ENCODE measurements at places on chromosomes 6 and 20.

- DNase-seq = no peak
Observed at GRCh38 chr6:133608620-133609019, 280.3 kb upstream of the TCF21 start.

- no peak for DNase-seq
Observed at GRCh38 chr6:5471637-5472398, 210.5 kb downstream of the FARS2 start.

DNA sequence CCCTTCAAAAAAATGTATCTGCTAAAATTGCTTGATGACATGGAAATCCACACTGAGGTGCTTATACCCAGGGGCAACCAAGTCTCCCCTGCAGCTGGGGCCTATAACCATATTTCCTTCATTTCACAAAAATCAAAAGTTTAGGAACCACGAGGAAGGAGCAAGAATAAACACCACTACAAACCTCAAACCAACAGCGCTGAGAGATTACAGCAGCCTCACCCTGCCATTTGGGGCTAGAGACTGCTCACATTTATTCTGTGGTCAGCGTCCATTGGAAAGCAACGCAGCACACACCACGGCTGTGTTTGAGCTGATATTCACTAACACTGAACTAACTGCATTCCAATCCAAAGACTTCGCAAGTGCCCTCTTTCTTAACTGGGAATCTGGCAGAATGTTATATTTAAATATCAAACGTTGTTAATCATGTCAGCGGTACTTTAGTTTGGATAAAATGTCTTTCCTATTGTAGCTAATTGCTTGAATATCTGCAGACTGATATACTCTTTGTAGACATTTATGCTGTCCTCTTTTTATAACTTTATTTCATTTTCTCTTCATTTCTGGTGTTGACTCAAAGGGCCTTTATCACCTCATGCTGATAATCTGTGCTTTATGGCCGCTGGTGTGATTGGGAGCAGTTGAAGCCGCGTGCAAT, 94.6 kb downstream of the FOXA2 start:
- DNase-seq = no peak

- DNase-seq = no peak
Observed at GRCh38 chr6:40672087-40672486, 84.9 kb upstream of the LRFN2 start.

GRCh38 chr20:57620999-57621398, 773 bp upstream of the ZBP1 start:
- DNase-seq = no peak

- no peak for DNase-seq
Observed at GRCh38 chr6:70130865-70131264, 172.0 kb downstream of the COL9A1 start.

- DNase-seq = no peak
Observed at GRCh38 chr6:131013495-131013894, 49.5 kb downstream of the EPB41L2 start.

GRCh38 chr6:11712760-11713159, 65.8 kb downstream of the ADTRP start:
- no peak for DNase-seq

GRCh38 chr20:54054516-54054915, 15.9 kb downstream of the BCAS1 start:
- DNase-seq = no peak

DNA sequence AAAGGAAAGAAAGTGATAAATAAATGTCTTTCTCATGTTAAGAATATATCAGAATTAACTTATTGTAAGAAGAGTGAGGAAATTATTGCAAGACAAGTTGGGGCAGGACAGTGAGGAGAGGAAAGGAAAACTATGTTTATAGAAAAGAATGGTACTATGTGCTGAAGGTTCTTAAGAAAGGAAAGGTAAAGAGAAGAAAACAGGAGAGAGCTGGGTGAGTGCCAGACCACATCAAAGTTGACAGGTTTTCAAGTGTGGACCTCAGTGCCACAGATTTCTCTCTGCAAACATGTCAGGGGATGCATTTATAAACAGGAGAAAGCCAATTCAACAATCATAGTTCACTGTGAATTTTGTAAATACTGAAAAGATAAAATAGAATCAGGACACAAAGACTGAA, 439.2 kb downstream of the PKHD1 start:
- DNase-seq = no peak

- DNase-seq = no peak
Observed at GRCh38 chr6:25694366-25694765, 42.4 kb downstream of the SCGN start.

DNA sequence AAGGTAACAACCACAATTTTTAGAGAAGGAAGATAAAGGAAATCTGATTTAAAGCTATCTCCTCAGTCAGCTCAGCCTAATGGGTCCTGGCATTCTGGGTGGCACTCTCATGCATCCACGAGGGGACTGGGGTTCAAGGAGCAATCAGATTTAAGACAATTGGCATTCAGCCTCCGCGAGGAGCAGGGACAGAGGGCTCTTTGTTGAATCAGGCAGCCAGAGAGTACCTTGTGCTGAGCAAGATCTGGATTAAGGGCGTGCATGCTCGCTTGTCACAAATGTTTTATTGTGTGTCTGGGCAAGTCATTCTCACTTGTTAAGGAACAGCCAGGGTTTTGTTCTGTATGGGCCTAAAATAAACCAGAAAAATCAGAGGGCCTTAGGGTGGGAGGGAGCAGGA, 475.3 kb upstream of the NRSN1 start:
- DNase-seq = no peak

- no peak for DNase-seq
Observed at GRCh38 chr20:45052698-45053429, 48.1 kb downstream of the KCNS1 start.

DNA sequence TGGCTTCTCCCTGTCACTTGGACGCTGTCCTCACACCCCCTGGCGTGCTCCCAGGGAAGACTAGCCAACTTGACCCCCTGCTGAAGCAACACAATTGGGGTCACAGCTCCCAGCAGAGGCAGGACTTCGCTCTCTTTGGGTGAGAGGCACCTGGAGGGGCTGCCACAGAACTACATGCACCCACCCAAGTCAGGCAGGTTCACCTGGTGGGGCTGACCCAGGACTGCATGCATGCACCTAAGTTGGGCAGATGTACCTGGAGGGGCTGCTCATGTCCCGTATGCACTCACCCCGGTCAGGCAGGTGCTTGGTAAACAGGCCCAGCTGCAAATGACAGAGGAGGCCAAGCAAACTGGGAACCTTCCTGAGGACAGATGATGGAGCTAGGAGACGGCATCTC, 154.3 kb upstream of the RPS6KA2 start:
- DNase-seq = peak; percentile 25

- no peak for DNase-seq
Observed at GRCh38 chr20:11287126-11287525, 613.3 kb upstream of the JAG1 start.

DNA sequence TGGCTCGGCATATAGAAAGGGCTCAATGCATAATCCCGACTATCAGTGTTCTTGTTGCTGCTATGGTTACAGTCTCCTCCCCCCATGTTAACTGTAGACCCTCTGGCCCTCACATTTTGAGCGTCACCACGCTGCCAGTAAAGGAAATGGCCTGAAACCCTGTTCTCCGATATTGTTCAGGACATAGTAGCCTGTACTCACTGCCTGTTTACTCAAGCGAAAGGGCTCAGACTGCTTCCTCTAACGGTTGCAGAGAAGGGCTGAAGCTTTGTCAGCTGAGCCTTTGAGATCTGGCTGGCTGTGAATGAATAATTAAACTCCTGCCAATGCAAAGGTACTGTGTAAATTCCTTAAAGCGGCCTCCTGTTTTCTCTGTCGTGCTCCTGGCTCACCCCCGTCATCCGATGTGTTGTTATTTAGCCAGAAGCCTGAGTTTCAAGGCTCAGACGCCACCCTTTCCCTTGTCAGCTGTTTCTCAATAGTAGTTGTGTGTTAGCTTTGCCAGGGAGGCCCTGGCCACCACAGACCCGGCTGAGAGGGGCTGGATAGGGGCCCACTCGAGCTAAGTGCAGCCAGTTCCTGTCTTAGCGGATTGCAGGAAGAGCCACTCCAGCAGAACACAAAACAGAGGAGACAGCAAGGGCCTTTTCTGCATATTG, 31.2 kb upstream of the RALGAPA2 start:
- DNase-seq = peak; percentile 42

DNA sequence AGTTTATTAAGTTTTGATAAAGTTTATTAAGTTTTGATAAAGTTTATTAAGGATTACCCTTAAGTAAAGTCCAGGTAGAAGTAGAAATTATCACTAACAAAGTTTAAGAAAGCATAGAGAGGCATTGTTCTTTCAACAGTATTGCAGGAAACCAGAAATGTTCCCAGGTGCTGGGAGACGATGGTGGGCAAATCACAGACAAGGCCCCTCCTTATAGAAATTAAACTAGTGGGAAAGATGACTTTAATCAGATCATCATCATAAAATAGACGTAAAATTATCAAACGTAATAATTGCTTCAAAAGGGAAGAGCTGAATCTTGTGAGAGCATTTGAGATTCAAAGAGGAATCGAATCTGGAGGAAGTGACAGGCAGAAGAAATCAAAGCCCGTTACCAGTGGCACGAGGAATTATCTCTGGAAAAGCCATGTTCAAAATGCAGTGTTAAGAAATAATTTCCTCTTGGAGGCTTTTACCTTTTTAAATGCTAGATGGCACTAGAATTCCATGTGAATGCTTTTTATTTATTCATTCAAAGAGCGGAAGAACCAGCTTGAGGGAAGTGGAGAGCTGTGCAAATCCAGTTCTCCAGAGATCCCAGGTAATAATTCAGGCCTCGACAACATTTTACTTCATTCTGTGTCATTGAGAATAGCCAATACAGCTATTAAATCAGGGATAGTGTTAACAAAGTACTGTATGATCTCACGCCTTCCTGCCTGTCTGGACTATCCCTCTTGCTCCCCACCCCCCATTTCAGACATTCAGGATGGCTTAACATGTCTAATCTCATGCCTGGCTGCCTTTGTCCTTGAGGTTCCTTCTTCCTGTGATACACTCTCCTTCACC, 1.0 kb upstream of the APMAP start:
- DNase-seq = no peak

DNA sequence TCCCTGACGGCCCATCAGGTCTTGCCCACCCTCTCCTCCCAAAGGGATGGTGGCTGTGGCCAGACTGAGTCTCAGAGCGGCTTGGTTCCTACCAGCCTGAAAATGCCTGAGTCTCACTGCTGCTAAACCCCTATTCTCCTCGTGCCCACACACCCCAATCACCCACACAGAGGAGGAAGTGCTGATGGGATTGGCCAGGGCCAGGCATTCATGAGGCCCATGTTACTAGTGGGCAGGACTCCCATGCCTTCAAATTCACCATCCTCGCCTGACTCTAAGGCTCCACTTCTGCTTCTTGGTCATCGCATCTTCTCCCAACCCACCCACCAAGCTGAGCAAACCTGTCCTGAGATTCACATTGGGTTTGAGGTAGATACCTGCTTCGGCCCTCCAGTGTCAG, 80.1 kb upstream of the CST7 start:
- DNase-seq = no peak

DNA sequence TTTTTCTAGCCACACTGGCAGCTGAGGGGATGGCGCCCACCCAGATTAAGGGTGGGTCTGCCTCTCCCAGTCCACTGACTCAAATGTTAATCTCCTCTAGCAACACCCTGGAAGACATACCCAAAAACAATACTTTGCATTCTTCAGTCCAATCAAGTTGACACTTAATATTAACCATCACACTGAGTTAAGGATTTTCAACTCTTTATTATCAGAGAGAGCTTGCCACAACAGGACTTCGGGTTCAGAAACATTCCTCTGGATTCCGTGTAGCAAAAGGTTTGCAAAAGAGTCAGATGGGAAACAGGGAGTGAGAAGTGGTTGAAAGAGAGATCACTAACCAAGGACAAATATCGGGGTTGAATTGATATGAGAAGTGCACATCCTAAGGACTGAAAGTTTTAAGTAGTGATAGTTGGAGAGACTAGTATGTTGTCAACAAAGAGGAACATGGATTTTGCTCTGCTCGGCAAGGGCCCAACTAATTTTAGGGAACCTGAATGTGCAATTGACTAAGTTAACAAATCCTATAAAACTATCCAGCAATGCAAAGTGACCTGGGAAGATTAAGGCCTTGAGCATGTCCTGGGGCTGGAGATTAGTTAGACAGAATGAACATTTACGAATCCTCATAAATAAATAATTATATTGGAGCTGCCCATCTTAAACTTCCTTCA, 137.0 kb upstream of the TENT5A start:
- no peak for DNase-seq

GRCh38 chr6:129444683-129445082, 265.3 kb downstream of the ARHGAP18 start:
- DNase-seq = no peak

GRCh38 chr20:35985806-35986205, 17.4 kb downstream of the CNBD2 start:
- no peak for DNase-seq

DNA sequence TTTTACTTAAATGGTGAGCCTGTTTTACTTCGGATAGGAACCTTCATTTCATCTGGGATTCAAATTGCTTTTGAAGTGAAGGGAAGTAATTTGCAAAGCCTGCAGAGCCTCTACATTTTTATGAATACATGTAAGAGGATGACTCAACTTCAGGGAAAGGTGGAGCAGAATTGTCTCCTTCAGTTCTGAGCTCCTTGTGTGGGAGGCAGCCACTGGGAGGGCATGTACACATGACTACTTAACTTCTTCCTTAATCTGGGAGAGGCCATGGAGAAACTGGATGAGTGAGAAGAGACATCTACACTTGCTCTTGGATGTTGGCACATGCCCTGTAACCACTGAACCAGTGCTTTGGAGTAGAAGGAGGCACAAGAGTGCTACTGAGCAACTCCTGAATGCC, 145.1 kb upstream of the NRSN1 start:
- DNase-seq = no peak

DNA sequence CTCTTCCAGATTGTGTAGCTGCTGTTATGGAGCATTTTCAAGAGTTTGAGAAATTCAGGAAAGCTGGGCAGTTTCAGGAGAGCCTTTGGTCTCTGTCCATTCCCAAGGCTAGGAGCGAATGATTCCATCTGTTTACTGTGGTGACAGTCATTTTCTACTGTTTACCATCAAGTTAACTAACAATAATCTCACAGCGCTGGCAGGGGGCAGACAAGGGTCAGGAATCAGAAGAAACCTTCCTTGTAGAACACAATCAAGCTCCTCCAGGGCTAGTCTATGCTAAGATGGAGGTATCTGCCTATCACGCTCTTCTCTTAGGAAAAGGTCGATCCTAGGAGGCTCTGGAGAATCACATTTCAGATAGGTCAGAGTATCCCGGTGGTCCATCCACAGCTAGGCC, 293.9 kb downstream of the KIF16B start:
- no peak for DNase-seq

Data from liver (tissue), 10 donors.